Naive thymus-derived CD8-positive, alpha-beta T cell (primary cell): ENCODE measurements at places on chromosomes 11 and 22. TPM values are rescaled to one million over a fixed set of nuclear protein-coding genes. Genes with fewer than 3 reads are reported as not detected.
A peak's percentile ranks its signal among the peaks of the same experiment; 100 is the strongest.

GRCh38 chr11:131713529-131714134 lies 343.2 kb downstream of the NTM start:
- no peak for DNase-seq

CARD16 gene
- 44.7 TPM for total RNA-seq

- no peak for DNase-seq
Measured at GRCh38 chr22:43488031-43488866, 76.4 kb downstream of the MPPED1 start.

- DNase-seq, result no peak
Measured at GRCh38 chr22:32531931-32532819, 57.6 kb downstream of the FBXO7 start.

DNA sequence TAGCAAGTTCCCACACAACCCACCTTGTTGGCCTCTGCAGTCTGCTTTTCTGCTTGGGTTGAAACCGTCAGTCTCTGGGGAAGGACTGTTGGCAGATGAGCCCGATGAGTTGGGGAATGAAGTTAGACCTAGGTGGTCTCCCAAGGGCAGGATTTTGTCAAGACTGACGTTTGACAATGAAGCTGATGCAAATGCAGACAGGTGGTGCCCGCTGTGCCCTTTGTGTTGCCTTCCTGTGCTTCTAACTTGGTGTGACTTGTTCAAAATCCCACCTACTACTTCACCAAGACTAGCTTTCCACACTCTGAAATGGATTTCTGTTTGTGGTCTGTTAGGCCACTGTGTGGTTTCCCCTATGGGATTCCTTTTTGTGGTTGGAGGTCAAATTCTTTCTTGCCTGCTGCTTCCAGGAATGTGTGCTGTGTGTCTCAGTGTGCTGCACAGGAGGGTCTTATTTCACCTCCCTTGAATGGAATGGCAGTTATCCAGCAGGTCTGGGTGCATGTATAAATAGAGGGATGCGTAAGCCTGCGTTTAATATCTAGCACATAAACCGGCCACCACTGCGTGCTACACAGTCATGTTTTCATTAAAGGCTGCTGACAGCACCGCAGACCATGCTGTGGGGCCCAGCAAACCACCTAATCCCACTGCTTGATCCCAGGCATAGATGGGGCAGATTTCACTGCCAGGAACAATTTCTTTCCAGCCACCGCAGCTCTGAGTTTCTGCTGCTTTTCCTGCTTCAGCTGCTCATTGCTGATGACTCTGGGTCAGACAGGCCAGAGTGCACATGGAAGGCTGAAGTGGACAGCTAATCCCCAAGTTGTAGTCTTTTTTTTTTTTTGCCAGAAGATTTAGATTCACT lies 44.8 kb downstream of the ADAMTS8 start:
- DNase-seq, result no peak

GRCh38 chr11:9759519-9760192 lies 95.8 kb downstream of the SWAP70 start:
- DNase-seq, result peak; percentile 89

GRCh38 chr11:33185756-33186155 lies 24.5 kb upstream of the CSTF3 start:
- no peak for DNase-seq

DNA sequence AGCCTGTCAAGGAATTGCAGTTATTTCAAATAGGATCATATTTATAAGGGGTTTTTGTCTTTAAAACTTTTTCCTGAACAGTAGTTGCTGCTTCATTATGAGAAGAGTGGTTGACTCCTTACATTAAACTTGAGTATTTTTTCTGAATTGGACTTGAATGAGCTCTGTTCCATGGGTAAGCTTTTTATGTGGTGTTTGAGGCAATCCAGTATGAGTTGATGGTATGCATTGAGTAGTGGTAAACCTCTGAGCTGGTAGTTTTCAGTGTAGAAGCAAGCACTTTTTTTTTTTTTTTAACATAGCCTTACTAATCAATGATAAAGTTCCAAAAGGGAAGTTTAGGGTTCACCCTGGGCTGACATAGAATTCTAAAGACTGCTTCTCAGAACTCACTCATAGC lies 3.4 kb downstream of the KMT2A start:
- no peak for DNase-seq

INS gene
- total RNA-seq, result not detected

DNA sequence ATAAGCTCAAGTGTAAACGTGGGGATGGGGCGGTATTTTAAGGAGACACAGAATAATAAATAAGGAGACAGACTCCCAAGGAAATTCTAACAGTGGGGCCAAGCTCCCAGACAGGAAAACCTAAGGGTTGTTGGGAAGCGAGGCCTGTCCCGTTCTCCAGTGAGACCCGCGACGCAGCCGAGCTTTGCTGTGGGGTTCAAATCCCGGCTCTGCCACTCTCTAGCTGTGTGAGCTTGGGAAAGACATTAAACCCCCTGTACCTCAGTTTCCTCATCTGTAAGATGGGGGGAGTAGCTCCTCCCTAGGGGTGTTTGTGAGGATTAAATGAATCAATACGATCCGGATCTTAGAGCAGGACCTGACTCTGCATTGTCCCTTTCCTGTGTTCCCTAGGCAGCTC lies 106.8 kb downstream of the TRIM29 start:
- DNase-seq, result no peak

MUC5B gene
- not detected for total RNA-seq

GRCh38 chr11:65539744-65540289 lies 14.9 kb downstream of the SCYL1 start:
- DNase-seq, result no peak

PDGFB gene
- total RNA-seq, result 7.4 TPM

CCDC81 gene
- total RNA-seq, result 0.47 TPM

DNA sequence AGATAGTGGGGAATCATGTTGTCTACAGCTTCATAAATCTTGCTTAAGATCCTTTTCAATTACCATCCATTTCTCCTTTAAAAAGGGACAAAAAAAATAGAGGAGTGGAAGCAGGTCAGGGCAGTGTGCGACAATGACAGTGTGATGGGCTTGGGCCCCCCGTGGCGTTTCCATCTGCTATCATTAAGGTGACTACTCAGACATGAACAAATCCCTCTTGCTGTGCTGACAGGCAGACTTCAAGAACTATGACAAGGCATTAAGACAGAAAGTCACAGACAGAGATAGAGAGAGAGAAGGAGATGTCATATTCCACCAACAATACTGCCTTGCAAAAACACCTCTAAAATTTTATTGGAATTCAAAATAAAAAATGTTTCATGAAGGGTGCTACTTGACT lies 263.2 kb downstream of the DCDC1 start:
- DNase-seq, result no peak

BBOX1 gene
- total RNA-seq, result not detected

DNA sequence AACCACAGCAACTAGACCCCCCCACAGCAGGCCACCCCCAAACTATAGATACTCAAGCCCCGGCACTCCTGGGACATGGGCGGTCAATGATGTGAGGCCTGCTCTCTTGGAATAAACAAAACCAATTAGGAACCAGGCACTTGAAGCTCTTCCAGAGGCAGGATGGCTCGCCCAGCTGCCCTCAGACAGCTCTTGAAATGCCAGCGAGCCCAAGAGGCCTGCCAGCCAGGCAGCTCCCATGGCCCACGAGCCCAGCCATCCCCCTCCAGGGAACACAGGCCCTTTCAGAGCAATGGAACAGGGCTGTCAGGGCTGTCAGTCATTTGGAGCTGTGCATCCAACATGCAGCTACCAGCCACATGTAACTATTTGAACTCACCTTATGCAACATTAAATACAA lies 34.0 kb upstream of the TFIP11 start:
- no peak for DNase-seq

PHLDA2 gene
- 0.69 TPM for total RNA-seq

DGCR2 gene
- 63.3 TPM for total RNA-seq

OR8G1 gene
- total RNA-seq, result not detected

- no peak for DNase-seq
Measured at GRCh38 chr22:50481045-50481439, 301 bp upstream of the ADM2 start.

GRCh38 chr11:2778630-2779498 lies 79.1 kb upstream of the KCNQ1OT1 start:
- DNase-seq, result no peak

GRCh38 chr11:13227676-13228255 lies 49.8 kb upstream of the BMAL1 start:
- no peak for DNase-seq

CELSR1 gene
- 1.2 TPM for total RNA-seq

GRCh38 chr11:35182317-35182939 lies 43.5 kb downstream of the CD44 start:
- no peak for DNase-seq

DNA sequence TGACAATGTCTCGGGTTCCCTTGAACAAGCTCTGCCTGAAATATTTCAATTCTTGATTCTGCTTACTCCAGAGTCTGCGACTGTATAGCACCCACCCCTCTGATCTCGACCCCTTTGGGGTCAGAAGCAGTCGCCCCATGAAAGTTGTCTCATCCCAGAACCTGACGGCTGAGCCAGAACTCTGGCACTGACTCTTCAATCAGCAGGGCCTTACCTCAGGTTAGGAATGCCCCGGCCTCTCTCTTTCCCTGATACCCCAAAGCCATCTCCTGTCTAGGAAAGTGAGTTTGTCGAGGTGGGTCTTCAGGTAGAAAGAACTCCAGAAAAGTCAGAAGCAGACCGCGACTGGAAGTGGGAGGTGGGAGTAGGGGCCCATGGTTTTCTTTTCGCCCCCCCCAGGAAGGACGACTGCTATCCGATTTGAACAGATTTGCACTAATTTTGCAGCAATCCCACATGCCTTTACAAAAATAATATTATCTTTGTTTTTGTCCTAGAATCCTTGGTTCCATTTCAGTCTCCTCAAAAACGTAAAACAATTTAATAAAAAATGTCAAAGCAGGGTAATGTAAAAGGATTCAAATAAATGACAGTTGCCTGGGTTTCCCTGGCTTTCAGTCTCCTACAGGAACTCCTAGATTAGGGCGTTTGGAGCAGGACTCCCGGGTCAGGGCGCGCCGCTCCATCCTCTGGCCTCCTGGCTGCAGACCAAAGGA lies 898 bp upstream of the ROBO3 start:
- no peak for DNase-seq

DNA sequence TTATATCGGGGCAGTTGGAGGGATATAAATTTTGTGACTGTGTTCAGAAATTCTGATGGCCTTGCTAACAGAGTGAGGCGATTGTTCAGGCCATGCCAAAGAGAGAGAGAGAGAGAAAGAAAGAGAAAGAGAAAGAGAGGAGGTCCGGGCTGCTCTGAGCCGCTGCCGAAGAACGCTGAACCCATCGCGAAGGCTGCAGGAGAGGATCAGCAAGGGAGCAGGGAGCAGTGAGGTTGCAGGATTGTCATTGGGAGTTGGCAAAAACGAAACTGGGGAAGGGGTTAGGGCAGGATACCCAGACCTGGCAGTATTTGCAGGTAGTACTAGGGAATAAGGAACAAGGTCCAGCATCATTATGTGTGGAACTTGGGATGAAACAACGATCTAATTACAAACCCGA lies 537.1 kb downstream of the INSC start:
- no peak for DNase-seq

DNA sequence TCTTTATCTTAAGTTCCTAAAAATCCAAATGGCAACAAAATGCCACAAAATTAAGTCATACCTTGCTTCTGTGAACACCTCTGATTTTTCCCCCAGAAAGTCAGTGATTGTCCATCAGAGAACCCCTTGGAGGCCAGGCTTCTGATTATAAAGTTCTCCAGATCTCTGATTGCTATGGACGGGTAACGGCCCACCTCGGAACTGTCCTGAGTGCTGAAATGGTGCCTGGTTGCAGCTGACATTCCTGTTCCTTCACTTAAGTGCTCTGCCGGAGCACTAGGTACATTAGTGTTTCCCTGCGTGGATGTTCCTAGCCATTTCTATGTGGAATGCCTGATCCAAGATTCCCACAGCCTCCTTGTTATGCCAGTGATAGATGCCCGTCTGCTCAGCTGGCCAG lies 85.0 kb downstream of the CHST1 start:
- no peak for DNase-seq

DAGLA gene
- 0.13 TPM for total RNA-seq
